ENCODE measurements at places on chromosomes 13 and 19. TPM values are rescaled to one million over a fixed set of nuclear protein-coding genes. Genes with fewer than 3 reads are reported as not detected.

DNA sequence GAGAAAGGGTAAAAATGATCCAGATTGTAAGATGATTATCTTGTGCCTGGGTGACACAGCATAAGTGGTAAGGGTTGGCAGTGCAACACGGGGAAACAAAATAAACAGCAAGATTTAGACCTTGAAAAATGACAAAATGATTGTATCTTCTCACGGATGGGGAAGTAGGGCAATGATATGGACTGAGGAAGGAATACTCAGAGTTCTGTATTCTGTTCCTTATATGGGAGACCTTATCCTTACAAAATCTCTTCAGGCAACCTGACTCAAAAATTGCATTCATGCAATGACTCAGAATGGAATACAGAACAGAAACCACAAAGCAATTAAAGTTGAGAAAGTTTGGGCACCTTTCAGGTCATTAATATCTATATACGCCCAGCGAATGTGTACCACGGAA lies 149.0 kb downstream of the HS6ST3 start:
- H3K4me3 ChIP-seq: no peak overlapping the region
- H3K27ac ChIP-seq: no peak overlapping the region
- H3K4me1 ChIP-seq: no peaks in the 10 kb centered on the region
- H3K27me3 ChIP-seq: no peaks in the 10 kb centered on the region
- DNase-seq: no peak

DNA sequence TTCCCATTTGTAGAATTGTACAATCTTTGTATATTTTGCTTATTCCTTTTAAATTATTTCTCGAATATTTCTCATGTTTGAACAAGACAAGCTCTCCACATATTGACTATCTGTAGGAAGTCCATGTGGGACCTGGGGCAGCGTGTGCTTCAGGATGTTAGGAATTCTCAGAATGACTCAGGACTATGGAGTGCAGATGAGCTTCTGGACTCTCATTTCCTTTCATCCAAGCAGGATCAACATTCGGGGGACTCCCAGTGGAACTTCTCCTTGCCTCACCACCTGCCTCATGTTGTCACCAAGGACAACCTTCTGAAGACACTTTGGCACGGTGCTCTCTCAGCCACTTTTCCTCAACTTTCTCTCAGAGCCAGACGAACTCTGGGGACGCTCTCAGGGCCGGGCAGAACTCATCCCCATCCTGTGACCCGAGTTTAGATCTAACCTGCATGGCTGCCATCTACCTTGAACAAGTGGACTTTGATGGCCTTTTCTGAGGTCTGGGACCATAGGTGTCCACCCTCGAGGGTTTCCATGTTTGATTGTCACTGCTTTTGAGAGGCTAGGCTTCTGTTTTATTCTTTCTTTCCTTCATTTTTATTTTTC lies 441.7 kb downstream of the IRS2 start:
- H3K4me3 ChIP-seq: no peak overlapping the region
- H3K27me3 ChIP-seq: no peaks in the 10 kb centered on the region
- H3K4me1 ChIP-seq: no peaks in the 10 kb centered on the region
- DNase-seq: no peak
- H3K36me3 ChIP-seq: no peaks in the 10 kb centered on the region
- H3K27ac ChIP-seq: no peak overlapping the region

- no peaks in the 10 kb centered on the region for H3K36me3 ChIP-seq
- peak overlapping the region; percentile 44 for H3K4me3 ChIP-seq
- peaks cover 10% of the 10 kb centered on the region for H3K4me1 ChIP-seq
- H3K27me3 ChIP-seq: peaks cover 48% of the 10 kb centered on the region
- no peak overlapping the region for H3K27ac ChIP-seq
These were observed 1.3 kb downstream of the CCDC8 start for GRCh38 chr19:46411925-46412649.

Gene ATCAY
- total RNA-seq: 0.09 TPM

Gene ZNF613
- total RNA-seq: 7.9 TPM

Gene WASF3
- total RNA-seq: 0.42 TPM

Measured in thymus (tissue), 14 donors.